ENCODE measurements at places on chromosomes 5 and 9.

GRCh38 chr9:4849369-4849768 is 56.6 kb downstream of the RCL1 start:
- DNase-seq: no peak

- DNase-seq: no peak
Measured at GRCh38 chr9:134864821-134865190, 15.8 kb upstream of the FCN2 start.

DNA sequence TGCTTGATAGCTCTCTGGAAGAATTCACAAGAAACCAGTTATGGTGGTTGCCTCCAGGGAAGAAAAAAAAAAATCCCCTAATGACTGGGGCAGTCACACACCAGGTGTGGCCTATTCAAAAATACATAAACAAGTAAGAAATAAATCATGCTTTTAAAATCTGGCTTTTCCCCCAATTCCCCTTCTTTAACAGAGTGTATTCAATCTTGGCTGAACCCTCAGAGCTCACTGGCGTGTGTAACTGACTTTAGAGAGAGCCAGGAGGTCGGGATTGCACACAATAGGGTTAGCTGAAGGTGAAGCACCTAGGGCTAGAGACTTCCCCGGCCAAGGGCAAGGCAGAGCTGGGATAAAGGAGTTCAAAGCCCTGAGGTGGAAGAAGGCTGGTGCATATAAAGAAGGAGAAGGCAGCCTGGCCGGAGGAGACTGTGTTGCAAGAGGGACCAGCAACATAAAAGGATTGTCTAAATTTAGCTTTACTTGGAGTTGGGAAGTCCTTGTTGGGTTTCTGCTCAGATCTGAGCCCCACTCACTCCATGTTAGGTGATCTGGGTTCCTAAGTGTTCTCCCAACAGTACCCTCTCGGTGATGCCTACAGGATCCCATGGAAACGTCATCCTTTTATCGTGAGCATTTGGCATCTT is 19.7 kb downstream of the FNBP1 start:
- DNase-seq: no peak

GRCh38 chr9:86665416-86665815 is 281.9 kb downstream of the GAS1 start:
- DNase-seq: no peak

- no peak for DNase-seq
Measured at GRCh38 chr5:110342683-110343082, 383.8 kb downstream of the TMEM232 start.

All from hippocampal formation (tissue), 2 donors.